ENCODE measurements at places on chromosomes 6 and 20.

GRCh38 chr6:52564856-52565255, 12.0 kb downstream of the TRAM2 start:
- no peak for DNase-seq

DNA sequence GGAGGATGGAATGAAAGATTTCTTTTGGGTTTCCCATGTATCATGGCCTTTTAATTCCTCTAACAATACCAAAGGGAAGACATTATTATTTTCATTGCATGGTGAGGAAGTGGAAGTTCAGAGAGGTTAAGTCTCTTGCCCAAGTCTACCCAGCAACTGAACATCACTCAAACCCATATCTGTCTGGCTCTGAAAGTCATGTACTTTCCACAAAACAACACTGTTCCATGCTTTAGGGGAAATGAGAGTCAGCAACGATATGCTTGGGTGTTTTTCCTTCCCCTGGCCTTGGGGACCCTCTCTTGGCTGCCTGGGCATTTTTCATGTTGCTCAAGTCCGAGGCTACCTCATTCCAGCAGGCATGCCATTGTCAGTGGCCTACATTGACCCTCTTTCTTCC, 118.8 kb downstream of the ADTRP start:
- no peak for DNase-seq

DNA sequence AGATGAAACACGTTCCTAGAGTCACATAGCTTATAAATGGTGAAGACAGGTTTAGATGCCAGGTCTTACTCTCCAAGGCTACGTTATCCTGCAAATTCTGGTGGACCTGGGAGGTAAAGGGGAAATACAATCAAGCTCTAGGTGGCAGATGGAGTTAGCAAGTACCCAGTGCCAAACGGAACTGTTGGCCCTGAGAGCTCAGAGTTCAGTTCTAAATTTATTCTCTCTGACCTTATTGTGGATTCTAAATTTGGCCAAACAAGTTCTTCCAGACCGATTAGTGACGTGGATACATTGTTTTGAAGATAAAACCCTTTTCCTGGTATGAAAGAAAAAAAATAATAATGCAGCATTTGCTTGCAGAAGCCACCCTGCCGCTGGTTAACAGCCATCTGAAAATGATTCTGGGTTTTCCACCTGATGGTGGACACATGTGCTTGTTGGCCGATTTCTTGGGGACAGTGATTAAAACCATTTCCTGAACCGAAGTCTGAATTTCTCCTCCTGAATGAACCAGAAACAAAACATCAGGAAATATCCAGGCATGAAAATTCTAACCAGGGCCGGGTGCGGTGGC, 32.5 kb downstream of the RIPOR3 start:
- no peak for DNase-seq

DNA sequence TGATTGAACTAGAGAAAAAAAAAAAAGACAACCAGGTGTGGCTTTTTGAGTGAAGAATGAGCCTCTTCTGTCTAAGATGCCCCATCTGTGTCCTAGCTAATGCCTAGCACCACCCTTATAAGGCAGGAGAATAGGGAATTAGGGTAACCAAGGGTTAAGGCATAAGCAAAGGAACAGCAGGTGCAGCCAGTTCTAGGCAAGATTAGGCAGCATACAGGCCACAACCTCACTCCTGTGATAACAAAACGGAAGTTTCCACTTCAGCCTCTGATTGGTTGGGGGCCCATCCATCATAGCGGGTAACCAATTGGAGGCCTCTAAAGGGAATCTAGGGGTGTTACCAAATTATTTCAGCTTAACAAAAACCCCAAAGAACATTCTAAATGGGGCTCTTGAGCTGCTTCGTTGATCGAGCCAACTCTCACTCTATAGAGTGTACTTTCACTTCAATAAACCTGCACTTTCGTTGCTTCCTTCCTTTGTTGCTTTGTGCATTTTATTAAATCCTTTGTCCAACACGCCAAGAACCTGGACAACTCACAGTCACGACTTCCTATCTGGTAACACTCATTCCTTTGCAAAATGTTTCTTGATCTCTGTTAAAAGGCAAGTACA, 61.9 kb upstream of the TAGAP start:
- peak; percentile 94 for DNase-seq

DNA sequence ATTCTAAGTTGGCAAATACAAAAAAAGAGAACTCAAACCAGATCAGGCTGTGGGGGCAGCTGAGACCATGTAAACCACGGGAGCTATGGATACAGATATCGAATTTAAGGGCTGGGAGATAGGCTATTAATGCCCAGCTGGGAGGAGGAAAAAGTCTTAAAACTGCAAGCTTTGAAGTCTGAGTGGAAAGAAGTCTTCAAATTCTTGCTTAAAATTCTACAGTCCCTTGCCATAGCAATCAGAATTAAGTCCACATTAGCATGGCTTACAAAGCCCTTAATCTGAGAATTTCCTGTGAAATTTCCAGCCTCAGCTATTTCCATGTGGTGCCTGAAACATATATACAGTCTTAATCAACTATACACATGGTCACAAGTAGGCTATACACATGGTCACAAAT, 465.0 kb upstream of the HSF2 start:
- no peak for DNase-seq

DNA sequence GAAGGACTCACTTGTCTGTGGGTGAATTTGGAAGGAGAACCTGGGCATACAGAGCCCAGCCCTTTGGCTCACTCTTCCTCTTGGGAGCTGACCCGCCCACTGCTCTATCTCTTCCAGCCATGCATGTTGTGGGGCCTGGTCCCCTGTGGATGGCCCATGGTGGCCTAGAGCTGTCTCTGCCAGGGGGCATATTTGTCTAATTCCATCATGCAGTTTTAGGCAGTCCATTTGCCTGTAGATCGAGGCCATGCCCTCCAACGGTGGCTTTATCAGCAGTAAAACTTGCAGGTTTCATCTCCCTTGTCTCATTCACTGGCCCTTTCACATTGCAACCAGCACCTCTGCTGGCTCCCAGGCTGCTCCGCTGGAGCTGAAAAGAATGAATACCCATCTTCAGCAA, 12.9 kb upstream of the EZR start:
- no peak for DNase-seq

GRCh38 chr6:37115236-37115895, 54.6 kb upstream of the PIM1 start:
- no peak for DNase-seq

GRCh38 chr20:59322081-59322480, 21.7 kb downstream of the EDN3 start:
- DNase-seq: no peak

GRCh38 chr20:35206802-35207201, 19.7 kb upstream of the MMP24 start:
- DNase-seq: no peak

GRCh38 chr6:170041526-170041925, 249.4 kb downstream of the DLL1 start:
- DNase-seq: no peak
